GM18507 (cell line): ENCODE measurements at places on chromosomes 13 and 19.

- no peak for DNase-seq
These were observed 67.6 kb upstream of the TDRD3 start for GRCh38 chr13:60329221-60329923.

DNA sequence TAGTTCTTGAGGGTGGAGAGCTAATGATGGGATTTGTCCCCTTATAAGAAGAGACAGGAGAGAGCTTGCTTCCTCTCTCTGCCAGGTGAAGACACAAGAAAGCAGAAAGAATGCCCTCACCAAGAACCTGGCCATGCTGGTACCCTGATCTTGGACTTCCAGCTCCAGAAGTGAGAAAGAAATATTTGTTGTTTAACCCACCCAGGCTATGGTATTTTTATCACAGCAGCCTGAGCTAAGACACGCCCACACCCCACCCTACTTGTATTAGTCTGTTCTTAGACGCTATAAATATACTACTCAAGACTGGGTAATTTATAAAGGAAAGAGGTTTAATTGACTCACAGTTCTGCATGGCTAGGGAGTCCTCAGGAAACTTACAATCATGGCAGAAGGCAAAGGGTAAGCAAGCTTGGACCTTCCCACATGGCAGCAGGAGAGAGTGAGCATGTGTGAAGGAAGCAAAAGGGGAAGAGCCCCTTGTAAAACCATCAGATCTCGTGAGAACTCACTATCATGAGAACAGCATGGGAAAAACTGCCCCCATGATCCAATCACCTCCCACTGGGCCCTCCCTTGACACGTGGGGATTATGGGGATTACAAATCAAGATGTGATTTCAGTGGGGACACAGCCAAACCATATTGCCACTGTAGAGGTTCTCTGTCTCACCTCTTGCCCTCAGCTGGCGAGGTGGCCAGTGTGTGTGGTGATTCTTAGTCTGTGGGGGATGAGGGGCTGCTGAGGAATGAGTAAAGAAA lies 57.4 kb upstream of the RCBTB2 start:
- DNase-seq, result no peak

GRCh38 chr19:15378534-15379082 lies 979 bp downstream of the AKAP8 start:
- peak; percentile 38 for DNase-seq

- DNase-seq, result no peak
These were observed 22.0 kb downstream of the COL4A1 start for GRCh38 chr13:110284779-110285484.

DNA sequence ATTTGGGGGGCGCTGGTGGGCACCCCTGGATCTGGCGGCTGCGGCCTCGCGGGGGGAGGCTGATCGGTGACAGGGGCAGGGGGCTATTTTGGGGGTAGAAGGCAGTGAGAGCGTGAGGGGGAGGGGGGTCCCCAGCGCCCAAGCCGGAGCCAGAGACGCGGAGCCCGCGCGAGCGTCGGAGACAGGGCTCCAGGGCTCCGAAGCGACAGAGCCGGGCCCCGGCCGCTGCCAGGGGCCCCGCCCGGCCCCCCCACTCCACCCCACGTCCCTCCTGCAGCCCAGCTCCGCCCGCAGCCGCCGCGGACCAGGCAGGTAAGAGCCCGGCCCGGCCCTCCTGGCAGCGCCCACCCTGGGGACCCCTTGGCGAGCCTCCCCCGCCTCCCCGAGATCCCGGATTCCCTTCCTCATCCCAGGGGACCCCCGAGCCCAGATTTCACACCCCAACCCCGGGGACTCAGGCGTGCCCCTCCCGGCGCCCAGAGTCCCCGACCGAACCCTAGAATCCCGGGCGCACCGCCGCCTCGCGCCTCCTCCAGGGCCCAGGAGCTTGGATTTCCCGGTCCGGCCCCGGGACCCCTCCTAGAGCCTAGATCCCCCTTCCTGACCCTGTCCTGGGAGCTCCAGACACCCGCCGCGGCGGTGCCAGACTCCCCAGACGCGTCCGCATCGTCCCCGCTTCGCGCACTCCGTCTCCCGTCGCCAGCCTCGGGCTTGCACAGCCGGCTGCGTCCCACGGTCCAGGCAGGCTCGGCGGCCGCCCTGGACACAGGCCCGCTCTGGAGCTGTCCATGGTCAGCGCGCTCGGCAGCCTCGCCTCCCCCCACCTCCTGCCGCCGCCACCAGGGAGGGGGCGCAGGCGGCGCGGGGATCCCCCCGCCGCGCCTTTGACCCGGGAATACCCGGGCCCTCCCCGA lies at the start of gene PPFIA3:
PPFIA3 (plus strand) TSS at position 134 of the 914 bp plus-strand sequence. CDS start 8,330 bp downstream, outside the sequence.
- DNase-seq, result no peak

DNA sequence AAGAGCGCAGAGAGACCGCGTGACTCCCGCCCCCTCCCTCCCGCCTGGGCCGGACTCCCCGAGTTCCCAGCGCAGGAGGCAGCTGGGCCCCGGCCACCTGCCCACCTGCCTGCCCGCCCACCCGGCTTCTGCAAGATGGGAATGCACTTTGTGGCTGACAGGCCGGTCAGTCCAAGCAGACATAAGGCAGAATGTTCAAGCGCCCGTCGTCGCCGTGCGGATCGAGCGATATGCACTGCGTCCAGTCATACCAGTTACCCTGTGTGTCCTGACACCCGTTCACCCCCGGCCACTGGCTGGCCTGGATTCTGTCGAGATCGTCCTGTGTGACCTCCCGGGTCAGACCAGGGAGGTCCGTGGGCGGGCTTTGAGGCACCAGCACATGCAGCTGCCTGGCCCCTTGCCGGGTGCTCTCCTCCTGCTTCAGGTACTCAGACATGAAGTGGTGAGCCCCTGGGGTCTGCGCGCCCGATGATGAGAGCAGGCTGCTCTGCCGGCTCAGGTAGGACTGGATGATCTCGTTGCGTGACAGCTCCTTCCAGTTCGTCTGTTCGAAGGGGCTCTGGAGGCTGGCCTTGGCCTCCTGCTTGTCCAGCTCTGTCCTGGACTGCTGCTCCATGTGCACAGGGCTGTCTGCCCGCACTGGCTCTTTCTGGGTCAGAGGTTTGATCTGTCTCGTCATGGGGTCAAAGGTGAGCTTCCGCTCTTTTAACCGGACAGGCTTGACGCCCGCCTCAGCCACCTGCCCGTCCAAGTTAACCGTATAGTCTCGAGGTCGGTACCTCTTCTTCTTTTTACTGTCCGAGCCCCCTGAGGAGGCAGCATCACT lies 3.9 kb upstream of the SLC35E1 start:
- DNase-seq, result no peak

GRCh38 chr13:24511019-24511815 lies 1.4 kb downstream of the PARP4 start:
- DNase-seq, result peak; percentile 43

DNA sequence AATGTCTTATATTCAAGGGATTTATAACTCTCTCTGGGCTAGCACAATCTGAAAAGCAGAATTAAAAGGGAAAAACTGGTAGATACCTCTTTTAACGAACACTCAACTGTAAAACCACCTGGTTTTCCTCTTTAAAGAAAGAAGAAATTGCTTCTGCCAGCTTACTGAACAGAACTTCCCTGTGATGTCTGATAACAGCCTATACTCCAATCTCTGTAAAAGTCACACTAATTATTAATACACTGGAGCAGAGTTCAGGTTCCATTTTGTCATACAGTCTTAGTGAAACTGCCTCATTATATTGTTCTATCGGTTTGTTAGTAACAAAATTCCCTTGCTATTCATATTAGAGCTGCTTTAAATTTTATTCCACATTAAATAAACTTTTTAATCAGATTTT lies 251.0 kb upstream of the STARD13 start:
- no peak for DNase-seq

DNA sequence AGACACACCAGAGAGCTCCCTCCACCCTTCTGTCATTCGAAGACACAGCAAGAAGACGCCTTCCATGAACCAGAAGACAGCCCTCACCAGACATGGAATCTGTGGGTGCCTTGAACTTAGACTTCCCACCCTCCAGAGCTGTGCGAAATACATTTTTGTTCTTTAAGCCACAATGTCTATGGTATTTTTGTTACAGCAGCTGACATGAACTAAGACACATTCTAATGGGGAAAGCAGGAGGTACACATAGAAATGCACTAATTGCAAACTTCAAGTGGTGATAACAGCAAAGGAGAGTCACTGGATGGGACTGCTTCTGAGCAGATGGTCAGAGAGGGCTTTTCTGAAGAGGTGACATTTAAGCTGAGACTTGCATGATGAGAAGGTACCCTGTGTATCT lies 16.2 kb downstream of the OR7C2 start:
- no peak for DNase-seq

GRCh38 chr19:51737924-51738323 lies 13.8 kb downstream of the FPR1 start:
- DNase-seq, result no peak

DNA sequence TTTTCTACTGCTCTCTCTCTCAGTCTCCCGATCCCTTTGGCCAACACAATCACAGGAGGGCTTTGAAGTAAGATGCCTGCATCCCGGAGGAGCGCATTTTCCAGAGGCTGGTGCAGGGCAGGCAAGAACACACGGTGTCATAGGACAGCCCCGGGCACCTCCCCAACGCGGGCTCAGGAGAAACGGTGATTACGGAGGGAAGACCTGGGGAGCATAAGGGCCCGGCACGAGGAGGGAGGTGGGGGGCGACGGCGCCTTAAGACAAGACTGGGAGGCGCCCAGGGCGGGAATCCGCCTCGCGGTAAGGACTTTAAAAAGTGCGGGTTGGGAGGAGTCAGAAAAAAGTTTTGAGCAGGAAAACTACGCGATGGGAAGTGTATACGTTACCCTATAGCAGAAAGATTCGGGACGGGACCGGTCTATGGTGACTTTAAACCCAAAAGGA lies 18.7 kb upstream of the ZNF888 start:
- DNase-seq, result no peak

DNA sequence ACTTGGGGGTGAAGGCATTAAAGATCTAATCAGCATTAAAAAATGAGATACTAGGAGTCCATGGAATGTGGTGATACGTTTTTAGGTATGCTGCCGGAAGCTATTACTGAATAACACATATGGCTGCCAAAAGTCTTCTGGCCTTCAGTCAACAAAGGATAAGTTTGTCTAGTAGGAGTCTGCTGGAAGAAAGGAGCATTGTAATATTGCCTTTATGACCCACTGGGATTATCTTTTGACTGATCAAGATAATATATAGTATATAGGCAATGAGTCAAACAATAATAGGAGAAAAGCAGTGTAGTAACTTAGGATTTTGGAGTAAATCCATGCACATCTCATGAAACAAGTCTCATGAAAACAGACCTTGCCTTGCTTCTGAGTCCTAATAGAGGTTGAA lies 295.4 kb downstream of the SLITRK6 start:
- DNase-seq, result no peak

GRCh38 chr19:30313353-30313750 lies 58.8 kb upstream of the ZNF536 start:
- DNase-seq, result no peak

GRCh38 chr19:33681081-33681680 lies 59.4 kb downstream of the CHST8 start:
- no peak for DNase-seq
